Fibroblast of lung (primary cell): ENCODE measurements at places on chromosomes 12 and 14. TPM values are rescaled to one million over a fixed set of nuclear protein-coding genes. Genes with fewer than 3 reads are reported as not detected.

DNA sequence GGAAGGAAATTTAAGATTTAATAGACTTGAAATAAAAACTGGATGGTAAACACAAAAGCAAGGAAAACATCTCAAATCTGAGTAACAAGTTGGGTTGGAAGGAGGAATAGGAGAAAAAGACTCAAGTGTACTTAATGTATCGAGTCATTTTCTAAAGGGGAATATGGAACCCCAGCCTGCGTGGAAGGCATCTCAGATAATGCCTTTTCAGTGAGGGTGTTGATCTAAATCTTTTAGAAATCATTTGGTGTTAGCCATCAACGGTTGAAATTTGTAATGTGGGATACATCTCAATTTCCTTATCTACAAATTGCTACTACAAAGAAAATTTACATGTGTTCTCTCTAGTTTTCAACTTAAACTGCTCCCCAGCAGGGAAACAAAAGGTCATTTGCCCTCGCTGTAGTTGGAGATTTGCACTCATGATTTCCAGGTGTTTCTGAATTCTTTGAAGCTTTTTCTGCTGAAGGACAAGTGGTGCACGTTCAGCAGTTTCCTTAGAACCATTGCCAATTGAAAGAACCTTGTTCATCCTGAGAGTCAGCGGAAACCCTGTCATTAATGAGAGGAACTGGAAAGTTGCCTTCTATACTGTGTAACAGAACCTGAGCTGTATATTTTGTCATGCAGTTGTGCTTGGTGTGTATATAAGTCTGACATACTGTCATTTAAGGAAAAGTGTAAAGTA is 2.2 kb downstream of the PCBP2 start:
- no peak for DNase-seq

GRCh38 chr14:59688224-59689170 is 111.9 kb upstream of the CCDC175 start:
- DNase-seq: peak; percentile 37

DNA sequence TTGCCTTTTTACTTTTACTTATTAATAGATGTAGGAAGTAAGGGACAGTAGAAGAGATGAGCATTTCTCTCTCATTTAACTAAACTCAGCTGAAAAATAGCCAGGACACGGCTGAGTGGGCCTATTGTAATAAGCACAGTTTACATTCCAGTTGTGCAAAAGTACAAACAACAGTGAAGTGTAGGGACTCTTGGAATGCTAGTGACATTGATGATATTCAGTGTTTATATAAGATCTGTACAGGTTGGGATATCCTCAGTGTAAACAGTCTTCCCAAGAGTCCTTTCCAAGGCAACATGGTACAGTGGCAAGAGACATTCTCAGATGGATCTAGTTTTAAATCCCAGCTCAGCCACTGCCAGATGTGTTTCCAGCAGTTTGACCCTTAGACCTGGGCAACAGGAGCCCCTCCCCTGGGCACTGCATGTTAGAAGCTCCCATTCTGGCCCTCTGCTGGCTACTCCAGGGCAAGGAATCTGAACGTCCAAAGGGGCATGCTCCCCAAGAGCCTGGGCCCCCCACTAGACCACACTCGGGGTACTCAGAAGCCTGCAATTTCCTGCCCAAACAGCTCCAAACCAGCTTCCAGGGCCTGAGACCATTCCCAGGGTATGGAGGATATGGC is 55.3 kb downstream of the STAB2 start:
- DNase-seq: no peak

DNA sequence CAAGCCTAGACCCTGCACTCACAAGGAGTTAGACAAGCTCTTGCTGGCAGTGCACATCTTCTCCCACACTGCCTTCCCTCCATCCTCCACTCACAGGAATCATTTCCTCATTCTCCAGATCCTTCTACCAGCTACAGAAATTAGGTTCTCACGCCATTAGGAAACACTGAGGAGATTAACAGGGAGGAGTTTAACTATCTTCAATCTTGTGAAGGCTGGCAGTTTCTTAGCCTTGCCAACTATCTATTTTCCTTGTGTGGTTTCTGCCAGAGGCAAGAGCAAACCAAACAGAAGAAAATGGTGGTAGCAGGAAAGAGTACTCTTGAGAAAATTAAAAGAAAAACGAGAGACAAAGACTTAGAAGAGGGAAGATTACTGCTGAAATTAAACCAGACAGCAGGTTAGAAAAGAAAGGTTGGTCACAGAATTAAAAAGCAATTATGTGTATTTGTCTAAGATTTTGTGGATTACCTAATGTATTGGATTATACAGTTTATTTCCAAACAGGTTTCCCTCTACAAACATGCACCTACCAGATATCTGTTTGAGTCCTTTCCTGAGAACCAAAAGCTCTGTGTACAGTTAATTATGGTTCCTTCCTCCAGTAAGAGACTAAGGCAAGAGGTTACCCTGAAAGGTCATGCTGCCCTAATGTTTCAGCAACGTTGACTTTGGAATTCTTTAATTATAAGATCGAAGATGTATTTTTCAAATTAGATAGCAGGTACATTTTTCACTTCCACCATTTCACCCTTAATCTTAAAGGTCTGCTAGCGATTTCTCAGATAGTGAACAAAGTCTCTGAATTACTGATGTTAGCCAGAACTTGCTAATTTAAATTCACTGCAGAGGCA is 5.0 kb downstream of the RERG start:
- no peak for DNase-seq

DNA sequence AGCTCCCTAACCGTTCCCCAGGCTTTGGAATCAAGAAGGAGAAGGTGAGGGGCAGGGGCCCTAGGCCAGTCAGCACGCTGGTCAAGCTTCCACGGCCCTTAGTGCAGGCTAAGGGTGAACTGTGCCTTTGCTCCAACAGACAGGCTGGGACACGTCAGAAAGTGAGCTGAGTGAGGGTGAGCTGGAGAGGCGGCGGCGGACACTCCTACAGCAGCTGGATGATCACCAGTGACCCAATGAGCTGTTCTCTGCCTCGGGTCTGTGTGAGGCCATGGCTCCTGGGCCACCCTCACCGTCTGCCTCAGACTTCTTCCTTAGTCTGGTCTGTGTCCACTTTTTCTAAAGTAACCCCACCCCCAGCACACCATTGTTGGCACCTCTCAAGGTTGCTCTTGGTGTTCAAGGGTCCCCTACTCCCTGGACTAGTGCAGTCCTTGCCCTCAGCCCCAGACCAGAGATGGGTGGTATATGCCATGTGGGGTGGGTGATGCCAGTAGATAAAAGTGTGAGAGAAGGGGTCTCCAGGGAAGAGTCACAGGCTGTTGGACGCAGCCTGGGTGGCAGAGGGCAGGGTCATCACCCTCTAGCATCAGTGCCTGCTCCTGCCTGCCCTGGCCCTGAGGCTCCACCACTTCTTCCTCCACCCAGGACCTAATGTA is 20.7 kb downstream of the PRPF40B start:
- no peak for DNase-seq

- DNase-seq: no peak
These were observed 175.3 kb upstream of the ALG10B start for GRCh38 chr12:38141239-38141638.

DNA sequence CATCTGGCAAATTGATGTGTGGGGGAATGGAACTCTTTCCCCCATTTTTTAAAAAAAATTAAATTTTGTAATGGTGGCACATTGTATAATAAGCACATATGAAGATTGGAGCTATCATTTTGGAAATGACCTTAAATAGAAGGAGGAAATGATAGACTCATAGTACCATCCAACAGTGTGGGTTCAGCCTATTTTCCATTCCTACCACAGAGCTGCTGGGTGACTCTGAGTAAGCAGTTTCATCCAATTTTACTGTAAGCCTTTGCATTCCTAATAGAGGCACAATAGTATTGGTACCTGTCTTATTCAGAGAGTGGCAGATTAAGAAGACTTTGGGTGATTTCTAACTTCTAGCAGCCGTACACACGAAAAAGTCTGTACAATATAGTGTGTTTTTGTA is 304.5 kb downstream of the RAD51B start:
- no peak for DNase-seq

DNA sequence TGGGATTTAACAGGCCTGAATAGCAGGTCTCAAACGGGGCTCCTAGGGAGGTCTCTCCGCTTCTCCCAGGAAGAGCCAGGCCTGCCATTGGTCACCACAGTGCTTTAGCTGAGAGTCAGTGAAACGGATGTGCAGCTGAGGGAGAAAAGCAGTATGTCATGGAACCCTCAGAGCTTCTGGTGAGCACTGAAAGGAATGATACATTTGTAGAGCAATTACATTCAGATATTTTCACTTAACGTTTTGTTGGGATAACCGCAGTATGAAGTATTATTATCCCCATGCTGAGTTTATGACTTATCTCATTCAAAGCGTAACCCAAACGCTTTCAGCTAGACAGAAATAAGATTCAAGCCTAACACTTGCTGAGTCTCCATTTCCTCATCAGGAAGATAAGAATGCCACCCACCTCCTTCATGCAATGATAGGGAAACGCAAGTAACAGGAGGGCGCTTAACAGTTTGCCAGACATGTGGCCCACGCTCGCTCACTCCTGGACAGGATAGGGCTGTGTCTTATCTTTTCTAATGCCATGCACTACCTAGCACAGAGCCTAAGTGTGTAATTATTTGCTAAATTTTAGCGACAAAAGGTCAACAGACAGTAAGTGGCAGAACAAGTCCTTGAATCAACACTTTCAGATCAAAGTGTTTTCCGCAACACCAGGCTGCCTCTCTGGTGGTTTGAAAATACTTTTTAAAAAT is 28.2 kb downstream of the DAD1 start:
- DNase-seq: no peak

DNA sequence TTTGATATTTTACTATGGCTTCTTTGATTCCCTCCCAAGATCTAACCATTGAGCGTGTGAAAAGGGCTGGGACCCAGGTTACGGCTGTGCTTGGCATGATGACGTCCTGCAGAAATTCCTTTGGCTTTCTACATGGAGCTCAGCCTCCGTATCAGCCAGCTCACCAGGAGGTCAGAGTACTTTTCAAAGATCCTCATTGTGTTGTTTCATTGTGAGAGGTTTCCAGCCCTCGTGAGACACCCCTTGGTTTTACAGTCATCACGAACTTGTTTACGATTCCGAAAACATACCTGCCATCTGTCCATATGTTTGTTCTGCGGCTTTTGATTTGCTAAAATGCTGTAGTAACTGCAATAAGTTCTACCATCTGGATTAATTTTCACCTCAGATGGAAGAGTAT is 453.1 kb downstream of the TMEM121 start:
- no peak for DNase-seq

DNA sequence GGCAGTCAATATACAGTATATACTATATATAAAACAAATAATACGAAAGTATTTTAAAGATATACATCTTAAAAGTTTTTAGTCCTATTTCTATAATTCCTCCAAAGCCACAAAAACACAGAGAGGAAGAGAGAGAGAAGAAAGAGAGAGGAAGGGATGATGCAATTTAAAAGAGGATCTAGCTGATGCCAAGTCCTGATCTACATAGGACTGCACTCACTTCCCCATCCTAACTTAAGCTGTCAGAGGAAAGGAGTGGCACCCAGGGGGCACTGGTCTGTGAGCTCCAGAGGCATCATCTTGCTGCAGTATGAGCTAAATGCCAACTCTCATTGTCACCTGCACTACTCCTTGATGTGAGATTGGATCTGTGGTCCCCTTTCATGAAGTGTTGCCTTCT is 95.8 kb downstream of the C12orf42 start:
- no peak for DNase-seq

Gene TAS2R14
- 2.1 and 2.6 TPM in 2 replicates for total RNA-seq

Gene ACSM4
- not detected in 2 replicates for total RNA-seq

Gene PPP4R4
- total RNA-seq: 0.51 and 0.99 TPM in 2 replicates

Gene DYRK2
- 19.0 and 22.5 TPM in 2 replicates for total RNA-seq

Gene ACVRL1
- 20.8 and 36.2 TPM in 2 replicates for total RNA-seq

Gene TAS2R43
- total RNA-seq: 0.99 and 1.0 TPM in 2 replicates
